B cell (primary cell): ENCODE measurements at places on chromosomes 6 and 20.
A peak's percentile ranks its signal among the peaks of the same experiment; 100 is the strongest.

DNA sequence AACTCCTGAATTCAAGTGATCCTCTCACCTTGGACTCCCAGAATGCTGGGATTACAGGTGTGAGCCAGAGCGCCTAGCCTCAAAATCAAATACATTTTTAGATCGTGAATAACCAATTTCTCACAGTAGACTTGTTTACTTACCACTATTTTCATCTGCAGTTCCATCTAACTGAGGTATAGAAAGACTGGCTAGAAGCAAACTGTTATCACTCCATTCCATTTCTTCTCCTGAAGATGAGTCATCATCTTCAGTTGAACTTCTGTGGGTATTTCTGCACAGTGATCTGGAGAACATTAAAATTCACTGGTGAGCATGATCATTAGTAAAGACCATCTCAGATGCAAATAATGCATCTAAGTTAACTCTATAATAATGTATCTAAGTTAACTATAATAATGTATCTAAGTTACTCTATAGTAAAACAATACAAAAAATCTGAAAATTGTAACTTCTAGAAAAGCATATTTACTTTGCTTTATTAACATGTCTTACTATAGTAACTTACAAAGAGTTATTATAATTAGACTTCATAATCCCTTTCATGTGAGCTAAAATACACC lies 105.4 kb downstream of the REV3L start:
- DNase-seq, result no peak

DNA sequence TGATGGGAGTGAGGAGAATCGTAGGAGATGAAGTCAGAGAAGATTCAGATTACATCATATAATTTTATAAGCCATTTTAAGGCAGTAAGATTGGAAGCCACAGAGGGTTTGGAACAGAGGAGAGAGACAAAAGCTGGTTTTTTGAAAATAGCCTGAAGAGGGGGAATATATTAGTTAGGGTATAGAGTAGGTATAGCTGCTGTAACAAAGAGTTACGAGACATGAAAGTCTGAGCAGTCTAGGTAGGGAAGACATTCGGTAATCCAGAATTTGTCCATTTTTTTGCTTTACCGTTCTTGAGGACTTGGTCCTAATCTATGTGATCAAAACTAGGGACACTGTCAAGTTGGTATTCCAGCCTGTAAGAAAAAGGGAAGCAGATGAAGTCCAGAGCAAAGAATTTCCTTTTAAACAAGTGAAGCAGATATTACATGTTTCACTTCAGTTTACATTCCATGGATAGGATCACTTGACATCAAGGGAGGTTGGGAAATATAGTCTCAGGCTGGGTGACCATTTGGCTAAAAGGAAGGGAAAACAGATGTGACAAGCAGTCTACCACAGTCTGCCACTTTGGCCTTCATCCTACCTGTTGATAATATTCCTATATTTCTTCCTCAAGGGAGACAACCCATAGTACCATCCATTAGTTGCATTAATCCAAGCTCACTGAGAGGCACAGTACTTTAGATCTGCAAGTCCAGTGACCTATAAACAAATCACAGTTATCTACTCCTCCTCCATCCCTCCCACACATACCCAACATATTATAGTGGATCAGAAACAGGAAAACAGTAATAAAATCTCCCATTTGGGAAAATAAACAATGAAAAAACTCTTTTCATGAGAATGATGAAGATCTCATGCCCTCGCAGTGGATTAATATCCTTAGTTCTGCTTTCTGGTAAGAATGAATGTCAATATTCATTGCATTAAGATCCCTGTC lies 10.2 kb downstream of the FAM135A start:
- no peak for DNase-seq

DNA sequence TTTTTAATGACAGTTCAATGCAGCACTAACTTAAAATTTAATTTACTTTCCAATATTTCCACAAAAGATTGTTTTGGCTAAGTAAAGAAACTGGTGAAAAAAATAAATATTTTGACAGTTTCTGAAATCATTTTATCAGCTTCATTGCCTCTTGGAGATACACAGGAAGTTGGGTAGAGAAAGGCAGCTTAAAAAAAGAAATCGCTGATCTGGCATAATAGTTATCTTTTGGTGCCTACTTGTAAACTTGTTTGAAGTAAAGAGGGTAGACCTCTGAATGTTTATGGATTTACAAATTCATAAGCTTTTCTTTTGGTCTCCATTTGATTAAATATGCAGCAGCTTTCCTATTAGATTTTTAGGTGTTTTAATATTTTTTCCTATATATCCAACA lies 103.4 kb downstream of the RTN4IP1 start:
- DNase-seq, result peak; percentile 18

DNA sequence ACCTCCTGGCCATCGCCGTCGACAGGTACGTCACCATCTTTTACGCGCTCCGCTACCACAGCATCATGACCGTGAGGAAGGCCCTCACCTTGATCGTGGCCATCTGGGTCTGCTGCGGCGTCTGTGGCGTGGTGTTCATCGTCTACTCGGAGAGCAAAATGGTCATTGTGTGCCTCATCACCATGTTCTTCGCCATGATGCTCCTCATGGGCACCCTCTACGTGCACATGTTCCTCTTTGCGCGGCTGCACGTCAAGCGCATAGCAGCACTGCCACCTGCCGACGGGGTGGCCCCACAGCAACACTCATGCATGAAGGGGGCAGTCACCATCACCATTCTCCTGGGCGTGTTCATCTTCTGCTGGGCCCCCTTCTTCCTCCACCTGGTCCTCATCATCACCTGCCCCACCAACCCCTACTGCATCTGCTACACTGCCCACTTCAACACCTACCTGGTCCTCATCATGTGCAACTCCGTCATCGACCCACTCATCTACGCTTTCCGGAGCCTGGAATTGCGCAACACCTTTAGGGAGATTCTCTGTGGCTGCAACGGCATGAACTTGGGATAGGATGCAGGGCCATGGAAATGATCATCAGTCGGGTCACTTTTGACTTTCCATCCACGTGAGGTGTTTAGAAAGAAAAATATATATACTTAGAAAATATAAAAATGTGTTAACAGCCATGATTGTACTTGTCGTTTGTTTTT lies 868 bp downstream of the MC3R start:
- DNase-seq, result no peak

GRCh38 chr6:25726122-25726911 lies 28.2 kb upstream of the SLC17A4 start:
- no peak for DNase-seq

DNA sequence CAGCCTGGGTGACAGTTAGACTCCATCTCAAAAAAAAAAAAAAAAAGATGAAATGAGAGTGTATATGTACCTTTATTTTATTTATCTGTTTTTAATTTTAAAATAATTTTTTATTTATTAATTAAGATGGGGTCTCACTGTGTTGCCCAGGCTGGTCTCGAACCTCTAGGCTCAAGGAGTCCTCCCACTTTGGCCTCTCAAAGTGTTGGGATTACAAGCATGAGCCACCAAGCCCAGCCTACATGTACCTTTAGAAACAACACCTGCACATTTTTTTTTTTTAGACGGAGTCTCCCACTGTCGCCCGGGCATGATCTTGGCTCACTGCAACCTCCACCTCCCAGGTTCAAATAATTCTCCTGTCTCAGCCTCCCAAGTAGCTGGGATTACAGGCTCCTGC lies 12.1 kb upstream of the PARD6B start:
- no peak for DNase-seq

- no peak for DNase-seq
Measured at GRCh38 chr20:35257175-35257909, 20.6 kb downstream of the MMP24OS start.

DNA sequence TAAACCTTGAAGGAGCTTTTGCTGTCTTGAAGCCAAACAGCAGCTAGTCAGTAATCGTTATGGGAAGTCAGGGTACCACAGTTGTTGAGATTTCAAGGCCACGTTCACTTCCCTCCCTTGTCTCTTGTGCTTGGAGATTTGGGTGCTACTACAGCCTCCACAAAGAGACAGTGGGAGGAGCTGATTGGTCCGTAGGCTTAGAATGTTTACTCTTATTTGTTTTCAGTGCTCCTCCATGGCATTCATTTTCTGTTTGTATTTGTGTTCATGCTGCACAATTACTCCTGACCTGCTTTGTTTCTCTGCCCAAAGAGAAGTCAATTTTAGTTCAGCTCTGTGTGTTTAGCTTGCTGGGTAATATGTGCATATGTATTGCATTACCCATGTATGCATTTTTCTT lies 147.7 kb downstream of the PRL start:
- no peak for DNase-seq

DNA sequence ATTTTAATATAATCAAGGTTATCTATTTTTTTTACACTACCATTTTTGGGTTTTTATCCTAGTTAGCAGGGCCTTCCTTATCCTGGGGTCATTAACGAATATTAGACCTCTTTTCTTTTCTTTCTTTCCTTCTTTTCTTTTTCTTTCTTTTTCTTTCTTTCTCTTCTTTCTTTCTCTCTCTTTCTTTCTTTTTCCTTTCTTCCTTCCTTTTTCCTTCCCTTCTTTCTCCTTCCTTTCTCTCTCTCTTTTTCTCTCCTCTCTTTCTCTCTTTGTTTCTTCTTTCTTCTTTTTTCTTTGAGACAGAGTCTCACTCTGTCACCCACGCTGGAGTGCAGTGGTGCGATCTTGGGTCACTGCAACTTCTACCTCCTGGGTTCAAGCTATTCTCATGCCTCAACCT lies 120.4 kb upstream of the PDE7B start:
- no peak for DNase-seq

- DNase-seq, result no peak
Measured at GRCh38 chr20:32672394-32672981, 1.3 kb downstream of the C20orf203 start.

DNA sequence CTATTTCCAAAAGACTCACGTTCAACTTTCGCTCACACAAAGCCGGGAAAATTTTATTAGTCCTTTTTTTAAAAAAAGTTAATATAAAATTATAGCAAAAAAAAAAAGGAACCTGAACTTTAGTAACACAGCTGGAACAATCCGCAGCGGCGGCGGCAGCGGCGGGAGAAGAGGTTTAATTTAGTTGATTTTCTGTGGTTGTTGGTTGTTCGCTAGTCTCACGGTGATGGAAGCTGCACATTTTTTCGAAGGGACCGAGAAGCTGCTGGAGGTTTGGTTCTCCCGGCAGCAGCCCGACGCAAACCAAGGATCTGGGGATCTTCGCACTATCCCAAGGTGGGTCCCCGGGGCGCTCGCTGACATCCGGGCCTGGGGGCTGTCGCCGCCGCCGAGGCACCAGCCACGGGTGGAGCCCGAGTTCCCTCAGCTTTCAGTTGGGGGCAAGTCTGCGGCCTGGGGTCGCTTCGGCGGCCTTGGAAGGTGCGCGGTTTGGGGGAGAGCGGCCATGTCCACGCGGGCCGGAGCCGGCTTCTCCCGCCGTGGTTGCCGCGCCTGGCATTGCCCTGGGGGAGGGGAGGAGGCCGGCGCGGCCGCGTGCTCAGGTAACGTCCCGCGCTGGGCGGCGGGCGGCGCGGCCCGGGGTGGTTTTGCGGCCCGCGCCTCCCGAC lies 429 bp downstream of the AMD1 start:
- DNase-seq, result peak; percentile 76

DNA sequence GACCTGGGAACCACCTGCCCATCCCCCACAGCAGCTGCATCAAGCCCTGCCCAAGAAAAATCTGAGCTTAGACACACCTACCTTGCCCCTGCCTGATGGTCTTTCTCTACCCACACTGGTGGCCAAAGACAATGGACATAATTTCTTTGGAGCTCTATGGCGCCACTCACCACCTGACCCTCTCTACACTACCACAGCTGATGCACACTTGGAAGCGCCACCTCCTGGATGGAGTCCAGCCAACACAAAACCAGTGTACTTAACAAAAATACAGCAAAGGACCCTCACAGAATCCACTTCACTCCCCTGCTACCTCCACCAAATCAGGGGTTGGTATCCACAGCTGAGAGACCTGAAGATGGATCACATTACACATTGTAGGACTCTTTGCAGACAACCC lies 39.7 kb upstream of the CLVS2 start:
- no peak for DNase-seq

GRCh38 chr6:122568797-122569221 lies 41.4 kb upstream of the PKIB start:
- DNase-seq, result no peak

DNA sequence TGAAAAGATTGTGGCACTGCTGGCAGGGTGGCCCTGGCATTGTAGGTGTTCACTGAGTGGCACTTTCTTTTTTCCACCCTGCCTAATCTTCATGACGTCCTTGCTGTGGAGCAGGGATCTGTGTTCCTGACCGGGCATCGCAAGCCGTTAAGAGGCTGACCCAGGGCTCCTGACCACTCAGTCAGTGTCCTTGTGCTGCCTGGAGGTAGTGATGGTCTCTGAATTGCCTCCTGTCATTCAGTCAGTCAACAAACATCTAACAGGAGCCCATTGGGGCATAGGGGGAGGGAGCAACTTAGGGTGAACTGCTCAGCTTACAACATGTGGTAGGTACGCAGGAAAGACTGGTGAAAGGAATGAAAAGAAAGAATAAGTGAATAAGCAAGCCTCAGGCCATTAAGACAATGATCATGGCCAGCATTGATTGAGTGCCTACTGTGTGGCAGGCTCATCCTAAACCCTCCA lies 152.0 kb downstream of the CEBPB start:
- no peak for DNase-seq

- no peak for DNase-seq
Measured at GRCh38 chr6:167757821-167758220, 68.9 kb upstream of the AFDN start.

- DNase-seq, result peak; percentile 27
Measured at GRCh38 chr20:44207126-44207723, 3.3 kb downstream of the OSER1 start.

DNA sequence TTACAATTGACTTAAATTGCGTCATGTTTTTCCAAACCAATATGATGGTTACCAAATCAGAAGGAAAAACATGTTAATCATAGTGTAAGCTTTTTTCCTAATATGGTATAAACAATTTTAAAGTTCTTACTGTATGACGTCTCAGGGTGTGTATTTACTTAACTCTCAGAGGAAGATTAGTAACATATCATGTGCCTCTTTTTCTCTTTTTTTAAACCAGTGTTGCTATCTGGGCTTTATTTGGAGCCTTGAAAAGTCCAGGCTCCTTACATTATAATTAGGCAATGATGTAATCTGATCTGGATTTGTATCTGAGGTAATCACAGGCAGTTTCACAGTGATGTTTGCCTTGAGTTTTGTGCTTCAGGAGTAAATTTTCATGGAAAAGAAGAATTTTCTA lies 20.4 kb upstream of the RAB23 start:
- DNase-seq, result no peak

- DNase-seq, result no peak
Measured at GRCh38 chr20:57409316-57409671, 18.1 kb downstream of the RBM38 start.

GRCh38 chr6:3669916-3670315 lies 81.6 kb downstream of the PXDC1 start:
- DNase-seq, result no peak

- DNase-seq, result no peak
Measured at GRCh38 chr6:113522376-113522775, 334.8 kb upstream of the MARCKS start.
